ENCODE measurements at places on chromosomes 3 and 15.

DNA sequence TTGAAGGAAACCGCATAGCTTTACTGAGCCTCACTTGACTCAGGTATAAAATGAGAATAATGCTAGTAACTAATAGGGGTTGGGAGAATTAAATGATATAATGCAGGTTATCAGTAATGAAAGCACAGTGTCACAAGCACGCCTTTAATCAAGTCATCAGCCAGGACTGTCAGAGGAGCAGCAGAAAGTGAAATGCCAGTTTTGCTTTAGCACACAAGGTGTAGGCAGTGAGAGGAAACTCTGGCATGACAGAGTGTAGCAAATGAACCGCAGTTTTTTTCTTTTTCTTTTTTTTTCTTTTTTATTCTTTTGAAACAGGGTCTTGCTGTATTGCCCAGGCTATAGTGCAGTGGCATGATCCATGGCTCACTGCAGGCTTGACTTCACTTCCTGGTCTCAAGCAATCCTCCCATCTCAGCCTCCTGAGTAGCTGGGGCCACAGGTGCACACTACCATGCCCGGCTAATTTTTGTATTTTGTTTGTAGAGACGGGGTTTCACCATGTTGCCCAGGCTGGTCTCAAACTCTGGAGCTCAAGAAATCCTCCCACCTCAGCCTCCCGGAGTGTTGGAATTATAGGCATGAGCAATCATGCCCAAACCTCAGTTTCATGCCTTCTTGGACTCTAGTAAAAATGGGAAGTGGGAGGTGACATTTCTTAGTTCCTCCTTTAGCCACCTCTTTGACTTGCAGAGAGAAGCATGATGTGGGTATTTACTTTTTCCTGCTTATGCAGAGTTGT is 9.7 kb upstream of the SCAANT1 start:
- DNase-seq: no peak

GRCh38 chr15:92881211-92881754 is 18.8 kb upstream of the CHD2 start:
- DNase-seq: no peak

DNA sequence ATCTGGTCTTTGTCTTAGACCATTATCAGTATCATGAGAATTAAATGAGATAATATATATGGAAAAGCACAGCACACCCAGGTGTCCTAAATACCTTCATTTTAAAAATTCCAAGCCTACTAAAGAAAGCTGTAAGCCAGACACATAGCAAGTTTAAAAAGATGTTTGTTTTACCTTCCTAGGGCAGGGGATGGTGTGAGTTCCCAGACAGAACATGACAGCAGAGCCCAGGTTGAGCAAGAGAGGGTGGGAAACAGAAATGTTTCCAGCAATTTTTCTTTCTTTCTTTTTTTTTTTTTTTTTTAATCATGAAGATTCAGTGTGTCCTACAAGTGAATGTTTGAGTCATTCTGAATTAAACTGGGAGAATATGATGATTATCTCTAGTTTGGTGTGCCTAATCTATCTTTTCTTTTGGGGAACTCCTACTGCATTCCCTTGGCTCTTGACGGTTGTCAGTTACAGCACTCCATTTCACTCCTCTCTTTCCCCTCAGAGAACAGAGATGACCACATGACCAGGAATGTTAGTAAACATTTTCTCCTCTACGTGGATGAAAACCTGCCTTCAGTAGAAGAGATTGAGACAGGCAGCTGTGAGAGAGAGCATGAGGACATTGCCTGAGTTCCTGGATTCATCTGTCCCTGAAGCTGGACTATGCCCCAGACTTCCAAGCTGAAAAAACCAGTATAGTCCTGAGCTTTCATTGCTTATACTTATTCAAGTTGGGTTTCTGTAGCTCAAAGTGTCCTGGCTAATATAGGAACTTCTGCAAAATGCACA is 54.5 kb upstream of the ARL14 start:
- no peak for DNase-seq

- DNase-seq: no peak
These were observed 366.3 kb downstream of the FEZF2 start for GRCh38 chr3:62007036-62007435.

DNA sequence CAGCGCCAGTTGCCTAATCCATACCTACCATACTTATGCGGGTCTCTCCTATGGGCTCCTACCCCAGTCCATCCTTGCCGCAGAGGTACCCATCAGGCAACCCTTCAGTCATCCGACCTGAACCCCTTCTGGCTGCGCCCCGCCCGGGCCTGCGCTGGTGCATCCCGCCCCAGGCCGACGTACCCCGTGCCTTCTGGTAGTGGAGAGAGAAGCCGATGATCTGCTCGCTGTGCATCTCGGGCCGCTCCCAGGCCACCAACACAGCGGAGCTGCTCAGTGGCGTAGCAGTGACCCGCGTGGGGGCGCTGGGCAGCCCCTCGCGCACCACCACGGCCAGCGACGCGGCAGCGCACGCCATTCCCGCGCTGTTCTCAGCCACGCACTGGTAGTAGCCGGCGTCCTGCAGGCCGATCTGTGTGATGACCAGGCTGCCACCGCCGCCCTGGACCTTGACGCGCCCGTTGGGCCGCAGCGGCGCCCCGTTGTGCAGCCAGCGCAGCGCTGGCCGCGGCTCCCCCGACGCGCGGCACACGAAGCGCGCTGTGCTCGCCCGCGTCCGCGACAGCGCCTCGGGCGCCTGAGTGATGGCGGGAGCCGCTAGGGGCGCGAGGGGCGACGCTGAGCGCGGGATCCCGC is 17.9 kb upstream of the IGDCC3 start:
- DNase-seq: no peak

GRCh38 chr3:49906073-49906743 is 2.5 kb upstream of the MST1R start:
- peak; percentile 35 for DNase-seq

DNA sequence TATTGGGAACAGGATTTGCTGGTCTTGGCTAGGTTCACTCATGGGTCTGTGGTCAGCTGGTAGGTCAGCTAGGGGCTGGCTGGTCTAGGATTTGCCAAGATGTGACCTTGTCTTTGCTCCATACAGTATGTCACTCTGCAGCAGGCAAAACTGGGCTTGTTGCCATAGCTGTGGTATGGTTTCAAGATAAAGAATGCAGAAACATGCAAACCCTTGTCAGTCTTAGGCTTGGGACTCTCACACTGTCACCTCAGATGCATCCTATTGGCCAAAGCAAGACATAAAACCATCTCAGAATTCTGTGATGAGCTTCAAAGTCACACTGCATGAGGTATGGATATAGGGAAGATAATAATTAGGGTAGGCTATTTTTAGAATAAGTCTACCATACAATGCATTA is 66.6 kb upstream of the TBC1D5 start:
- DNase-seq: no peak

GRCh38 chr3:194996746-194997145 is 274.2 kb downstream of the XXYLT1 start:
- no peak for DNase-seq

- DNase-seq: no peak
These were observed 95.0 kb downstream of the LRTM1 start for GRCh38 chr3:54832876-54833275.

DNA sequence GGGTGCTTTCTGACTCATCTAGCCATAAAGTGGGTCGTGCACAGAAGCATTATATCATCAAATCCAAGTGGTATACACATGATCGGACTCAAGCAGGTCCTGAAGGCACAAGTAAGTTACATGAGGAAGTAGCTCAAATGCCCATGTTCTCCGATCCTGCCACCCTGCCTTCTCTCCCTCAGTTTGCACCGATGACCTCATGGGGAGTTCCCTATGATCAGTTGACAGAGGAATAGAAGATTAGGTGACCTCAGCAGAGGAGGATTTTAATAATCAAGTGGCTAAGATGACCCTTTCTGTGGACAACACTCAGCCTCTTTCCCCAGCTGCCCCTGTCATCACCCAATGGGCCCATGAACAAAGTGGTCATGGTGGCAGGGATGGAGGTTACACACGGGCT is 149.5 kb downstream of the TBC1D5 start:
- no peak for DNase-seq

DNA sequence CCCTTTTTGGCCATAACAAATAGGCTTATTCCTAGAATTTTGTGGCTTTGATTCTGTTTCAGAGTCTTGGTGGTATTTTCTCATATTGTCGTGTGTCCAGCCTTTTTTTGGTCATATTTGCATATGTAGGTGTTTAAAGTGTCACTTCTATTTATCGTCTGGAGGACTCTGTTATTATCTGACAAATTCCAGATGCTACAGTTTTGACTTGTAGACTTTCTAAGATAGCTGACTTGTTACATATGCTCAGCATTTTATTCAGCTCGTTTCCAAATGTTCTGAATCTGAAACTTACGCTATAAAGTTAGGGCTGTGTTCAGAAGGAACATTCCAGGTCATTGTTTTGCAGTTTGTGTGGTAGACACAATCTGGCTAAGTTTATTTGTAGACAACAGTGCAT is 1.9 kb downstream of the PPP4R2 start:
- no peak for DNase-seq

DNA sequence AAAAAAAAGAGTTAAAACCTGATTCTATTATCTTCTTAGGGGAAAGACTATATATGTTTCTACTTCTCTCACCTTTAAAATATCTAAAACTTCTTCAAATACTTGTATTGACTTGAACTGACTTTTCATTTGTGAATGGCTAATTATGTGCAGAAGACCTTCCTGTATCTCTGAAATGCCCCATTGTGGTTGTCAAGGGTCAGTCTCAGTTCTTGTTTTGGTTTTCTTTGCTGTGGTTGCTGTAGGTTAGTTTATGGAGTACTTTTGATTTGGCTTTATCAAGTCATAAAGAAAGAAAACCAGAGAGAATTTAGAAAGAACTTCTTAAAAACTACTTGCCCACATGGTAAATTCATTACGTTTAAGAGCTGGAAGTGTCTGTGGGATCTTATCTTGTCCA is 345.3 kb upstream of the POU1F1 start:
- no peak for DNase-seq

- no peak for DNase-seq
These were observed 145.3 kb downstream of the ADAMTS17 start for GRCh38 chr15:100196326-100197058.

DNA sequence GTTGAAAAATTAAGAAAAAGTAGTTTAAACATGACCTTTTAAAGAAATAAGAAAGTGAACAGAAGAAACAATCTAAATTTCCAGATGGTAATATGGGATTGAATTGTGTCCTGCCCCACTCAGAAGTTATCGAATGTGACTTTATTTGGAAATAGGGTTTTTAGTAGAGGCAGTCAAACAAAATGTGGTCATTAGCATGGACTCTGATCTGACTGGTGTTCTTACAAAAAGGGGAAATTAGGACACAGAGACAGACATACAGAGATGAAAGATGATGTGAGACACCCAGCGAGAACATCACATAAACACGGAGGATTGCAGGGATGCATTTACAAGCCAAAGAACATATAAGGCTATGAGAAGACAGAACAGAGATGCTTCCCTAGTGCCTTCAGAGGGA is 73.2 kb downstream of the XRN1 start:
- no peak for DNase-seq

- DNase-seq: no peak
These were observed 31.9 kb upstream of the ZNF280D start for GRCh38 chr15:56765251-56765650.

- DNase-seq: no peak
These were observed 70.7 kb upstream of the LARS2 start for GRCh38 chr3:45317710-45318109.

DNA sequence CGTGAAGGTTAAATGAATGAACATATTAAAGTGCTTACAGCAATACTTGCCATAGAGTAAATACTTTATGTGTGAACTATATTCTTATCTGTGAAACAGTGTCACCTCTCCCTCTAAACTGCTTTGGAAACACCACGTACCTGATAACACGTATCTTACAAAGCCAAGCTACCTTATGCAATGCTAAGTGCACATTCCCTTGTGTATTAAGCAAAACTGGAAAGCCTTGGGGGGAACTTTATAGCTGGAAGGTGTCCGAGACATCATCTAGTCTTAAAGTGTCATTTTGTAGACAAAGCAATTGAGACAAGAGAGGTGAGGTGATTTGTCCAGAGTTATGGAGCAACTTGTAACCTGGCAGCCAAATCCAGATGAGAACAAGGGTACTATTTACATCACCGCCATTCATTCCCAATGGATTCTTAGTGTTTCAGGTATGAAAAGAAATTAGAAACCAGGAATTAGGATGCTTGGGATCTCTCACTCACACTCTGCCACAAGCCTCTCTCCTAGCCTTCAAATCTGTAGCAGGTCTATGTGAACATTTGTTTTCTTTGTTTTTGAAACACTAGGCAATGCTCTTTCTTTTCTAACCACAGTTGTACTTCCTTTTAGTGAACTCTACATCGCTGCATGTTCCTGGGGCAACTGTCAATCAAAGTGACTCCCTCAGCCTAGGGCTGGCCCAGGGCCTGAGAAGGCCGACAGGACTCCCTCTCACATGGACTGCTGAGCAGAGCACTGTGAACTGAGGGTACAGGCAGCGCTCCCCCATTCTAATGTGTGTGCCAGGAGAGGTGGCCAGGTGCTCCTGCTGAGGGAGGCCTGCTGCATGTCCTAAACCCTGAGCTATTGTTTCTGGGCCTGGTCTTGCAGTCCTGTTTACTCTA is 13.9 kb upstream of the MGLL start:
- no peak for DNase-seq

DNA sequence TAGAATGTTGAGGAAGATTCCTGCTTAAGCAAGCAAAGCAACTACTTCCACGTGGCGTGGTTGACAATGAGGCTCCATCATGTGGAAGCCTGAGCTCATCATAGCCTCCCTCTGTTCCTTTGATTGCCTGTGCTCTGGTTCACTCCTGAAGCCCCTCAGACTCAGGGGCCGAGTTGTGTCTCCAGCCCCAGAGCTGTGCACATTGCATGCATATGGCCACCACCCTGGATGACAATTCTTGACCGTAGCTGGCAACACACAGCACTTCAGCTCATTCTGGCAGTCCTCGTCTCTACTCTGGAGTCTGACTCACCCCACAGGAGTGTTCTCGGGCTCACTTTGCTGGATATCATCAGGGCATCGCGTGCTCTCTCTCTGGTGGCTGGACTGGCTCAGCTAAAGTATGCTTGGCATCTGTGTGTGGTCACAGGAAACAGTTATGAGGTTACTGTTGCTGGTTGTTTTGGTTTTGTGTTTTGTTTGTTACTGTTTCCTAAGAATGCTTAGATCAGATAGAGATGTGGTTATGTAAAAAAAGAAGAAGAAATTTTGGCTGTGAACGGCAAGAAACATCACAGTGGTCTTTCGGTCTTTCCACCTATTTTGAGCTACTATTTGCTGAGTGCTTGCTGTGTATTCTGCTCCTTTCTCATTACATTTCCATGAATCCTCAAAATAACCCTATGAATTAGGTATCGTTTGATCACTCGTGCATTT is 41.6 kb upstream of the MRPS22 start:
- DNase-seq: no peak

GRCh38 chr3:107951126-107951525 is 139.7 kb downstream of the CD47 start:
- DNase-seq: no peak

Measured in stimulated activated CD4-positive, alpha-beta T cell treated with anti-CD3 and anti-CD28 coated beads, Interleukin-12 subunit alpha, Interleukin-12 subunit beta, amount 100 ng/mL, for 24 hours (primary cell).